ENCODE measurements at places on chromosomes 16 and 17. TPM values are rescaled to one million over a fixed set of nuclear protein-coding genes. Genes with fewer than 3 reads are reported as not detected.

SLC7A6 gene
- 18.9 TPM for total RNA-seq

NOTUM gene
- not detected for total RNA-seq

SCIMP gene
- total RNA-seq: 1.6 TPM

CCL17 gene
- total RNA-seq: not detected

DNA sequence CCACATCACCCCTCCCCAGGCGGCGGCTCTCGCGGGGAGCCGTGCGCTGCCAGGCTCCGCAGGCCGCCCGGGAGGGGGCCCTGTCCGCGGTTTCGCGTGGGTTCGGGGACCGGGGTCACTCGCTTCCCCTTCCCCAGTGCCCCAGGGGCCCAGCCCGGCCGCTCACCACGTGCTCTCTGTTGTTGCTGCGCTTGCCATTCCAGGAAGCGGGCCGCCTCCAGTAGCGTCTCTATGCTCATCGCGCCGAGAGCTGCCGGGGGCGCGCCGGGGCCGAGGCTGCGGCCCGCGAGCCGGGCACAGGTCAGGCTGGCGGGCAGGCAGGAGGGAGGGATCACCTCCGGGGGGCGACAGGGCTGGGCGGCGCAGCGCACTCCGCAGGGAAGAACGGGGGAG is 390 bp downstream of the MNT start:
- DNase-seq: no peak

- DNase-seq: no peak
Observed at GRCh38 chr16:3659251-3659650, 4.8 kb downstream of the DNASE1 start.

- DNase-seq: no peak
Observed at GRCh38 chr17:14158707-14159106, 78.0 kb downstream of the CDRT15 start.

- DNase-seq: no peak
Observed at GRCh38 chr17:7885367-7886226, 3.0 kb upstream of the CHD3 start.

DNA sequence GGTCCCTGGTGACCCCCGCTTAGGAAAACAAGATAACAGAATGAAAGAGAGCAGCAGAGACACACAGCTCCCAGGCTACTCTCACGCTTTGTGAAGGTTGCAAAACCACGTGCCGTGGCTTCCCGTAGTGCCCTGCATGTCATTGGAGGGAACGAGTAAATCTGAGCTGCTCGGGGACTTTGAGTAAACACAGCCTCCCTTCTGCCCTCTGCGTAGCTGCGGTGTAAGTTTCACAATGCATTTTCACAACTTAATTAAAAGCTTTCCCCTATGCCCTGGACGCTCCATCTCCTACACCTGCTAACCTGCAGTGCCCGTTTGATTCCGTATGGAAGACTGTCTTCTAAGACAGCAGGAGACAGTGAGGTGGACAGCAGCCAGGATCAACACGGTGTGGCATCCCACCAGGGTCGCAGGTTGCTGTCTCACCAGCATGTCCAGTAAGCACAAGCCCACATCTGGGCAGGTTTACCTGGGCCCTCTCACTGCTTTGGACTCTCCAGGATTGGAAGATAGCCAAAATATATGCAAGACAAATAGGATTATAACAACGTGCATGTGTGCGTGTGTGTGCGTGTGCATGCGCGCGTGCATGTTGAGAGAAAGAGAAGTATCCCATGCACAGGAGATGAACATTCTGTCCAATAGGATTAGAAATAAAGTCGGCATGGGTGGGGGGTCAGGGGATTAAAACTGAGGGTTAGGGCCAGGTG is 116.4 kb upstream of the RCVRN start:
- DNase-seq: no peak

DNA sequence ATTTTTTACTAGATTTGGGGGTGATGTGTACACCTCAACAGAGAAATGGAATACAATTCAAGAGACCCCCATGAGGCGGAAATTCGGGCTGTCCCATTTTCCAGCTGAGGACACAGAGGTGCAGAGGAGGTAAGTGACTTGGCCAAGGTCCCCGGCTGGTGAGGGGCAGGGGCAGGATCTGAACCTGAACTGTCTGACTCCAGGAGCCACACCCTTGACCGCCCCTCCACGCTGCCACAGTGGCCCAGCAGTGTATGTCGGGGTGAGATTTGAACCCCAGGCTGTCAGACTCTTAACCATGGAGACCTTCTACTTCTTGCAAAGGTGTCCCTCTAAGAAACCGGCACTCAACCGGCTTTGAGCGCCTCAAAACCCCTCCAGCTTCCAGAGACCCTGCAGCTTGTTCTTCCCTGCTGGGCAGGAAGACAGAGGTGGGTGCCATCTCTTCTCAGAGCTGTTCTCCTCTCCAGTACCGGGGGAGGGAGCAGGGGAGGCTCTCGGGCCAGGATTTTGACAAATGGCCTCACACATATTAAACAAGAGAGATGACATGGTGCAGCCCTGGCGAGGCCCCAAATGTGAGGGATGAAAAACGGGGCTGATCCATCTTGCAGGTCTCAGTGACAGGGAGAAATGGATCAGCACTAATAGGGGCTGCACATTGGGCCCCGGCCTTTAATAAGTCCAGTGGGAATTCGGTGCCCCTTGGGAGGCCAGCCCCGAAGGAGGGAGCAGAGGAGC is 222.3 kb downstream of the GSG1L start:
- no peak for DNase-seq

GRCh38 chr17:78820841-78821240 is 19.8 kb downstream of the USP36 start:
- DNase-seq: no peak

- no peak for DNase-seq
Observed at GRCh38 chr16:2821487-2822157, 4.6 kb downstream of the PRSS21 start.

GRCh38 chr16:84914273-84914672 is 94.5 kb downstream of the CRISPLD2 start:
- DNase-seq: no peak

DNA sequence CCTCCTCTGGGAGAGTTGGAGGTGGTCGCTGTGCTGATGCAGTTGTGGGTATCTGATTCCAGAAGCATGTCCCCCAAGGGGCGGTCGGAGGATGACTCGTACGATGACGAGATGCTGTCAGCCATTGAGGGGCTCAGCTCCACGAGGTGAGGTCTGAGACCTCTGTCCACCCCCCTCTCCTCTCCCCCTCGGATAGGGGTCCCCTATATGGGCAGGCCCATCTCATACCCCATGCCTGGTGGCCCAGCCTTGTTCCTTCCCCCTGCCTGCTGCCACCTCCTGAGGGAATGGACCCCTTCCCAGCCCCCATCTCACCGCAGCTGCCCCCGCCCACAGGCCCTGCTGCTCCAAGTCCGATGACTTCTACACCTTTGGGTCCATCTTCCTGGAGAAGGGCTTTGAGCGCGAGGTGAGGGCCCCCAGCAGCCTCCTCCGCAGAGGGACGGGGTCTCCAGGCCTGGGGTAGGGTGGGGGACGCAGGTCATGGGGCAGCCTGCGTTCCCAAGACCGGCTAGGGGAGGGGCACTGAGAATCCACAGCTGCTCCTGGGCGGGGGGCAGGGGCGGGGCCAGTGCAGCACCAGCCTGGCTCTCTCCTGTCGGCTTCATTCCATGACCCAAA is 39.2 kb downstream of the ADCY7 start:
- DNase-seq: no peak

DNA sequence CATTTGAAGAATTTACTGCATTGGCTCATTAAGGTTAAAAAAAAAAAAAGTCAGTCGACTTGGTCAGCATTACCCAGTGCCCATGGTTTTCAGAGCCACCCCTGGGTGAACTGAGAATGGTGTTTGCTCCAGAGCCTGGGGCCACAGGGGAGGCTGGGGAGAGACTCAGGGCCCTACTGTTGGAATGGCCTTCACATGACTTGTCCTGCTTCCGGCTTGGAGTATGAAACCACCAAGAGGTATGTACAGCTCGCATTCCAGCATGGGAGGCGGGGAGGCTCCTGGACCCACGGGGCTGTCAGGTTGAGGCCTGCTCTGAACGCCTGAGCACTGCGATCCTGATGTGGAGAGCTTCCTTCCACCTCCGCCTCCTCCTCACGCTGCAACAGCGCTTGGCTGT is 36.8 kb downstream of the MSI2 start:
- no peak for DNase-seq

DNA sequence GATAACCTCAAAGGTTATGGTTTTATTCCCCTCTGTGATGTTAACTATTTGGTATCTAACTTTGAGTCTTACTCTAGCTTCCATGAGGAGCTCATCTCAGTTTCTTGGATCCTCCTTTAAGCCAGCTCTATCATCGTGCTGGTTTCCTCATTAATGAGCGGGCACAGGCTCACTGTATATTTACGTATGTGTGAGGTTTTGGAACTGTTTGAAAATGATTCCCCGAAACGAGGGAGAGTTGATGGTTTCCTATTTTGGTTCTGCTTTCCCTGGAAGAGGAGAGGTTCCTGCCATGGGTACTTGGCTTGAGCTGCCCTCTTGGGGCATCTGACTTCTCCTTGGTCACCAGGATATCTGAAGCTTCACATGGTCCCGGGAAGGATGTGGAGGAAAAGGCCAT is 32.7 kb upstream of the PIK3R6 start:
- no peak for DNase-seq

All from esophagus muscularis mucosa (tissue), 4 donors.